CD4-positive, alpha-beta T cell (primary cell): ENCODE measurements at places on chromosomes 16 and 17.

GRCh38 chr16:47182318-47182717 is 38.6 kb upstream of the NETO2 start:
- DNase-seq: no peak

DNA sequence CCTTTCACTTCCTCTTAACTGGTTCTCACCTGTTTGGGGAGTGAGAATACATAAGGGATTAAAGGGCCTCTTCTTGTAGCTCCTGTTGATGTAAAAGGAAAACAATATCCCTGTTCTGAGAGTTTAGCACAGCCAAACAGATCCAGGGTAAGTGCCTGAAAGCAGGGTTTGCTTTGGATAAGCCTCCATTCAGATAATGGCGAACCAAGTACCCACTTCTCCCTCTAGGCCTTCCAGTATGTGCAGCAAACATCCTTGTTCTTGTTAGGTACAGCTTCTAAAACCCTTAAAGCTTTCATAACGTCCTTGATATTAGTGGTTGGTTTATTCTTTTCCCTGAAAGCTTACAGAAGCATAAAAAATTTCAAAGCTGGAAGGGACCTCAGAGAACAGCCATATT is 130.6 kb upstream of the DNAH9 start:
- no peak for DNase-seq

GRCh38 chr17:82860606-82861392 is 21.0 kb upstream of the ZNF750 start:
- DNase-seq: no peak

GRCh38 chr17:70086516-70086915 is 11.5 kb downstream of the KCNJ16 start:
- no peak for DNase-seq
